Hypothalamus (tissue), 51 donors: ENCODE measurements at places on chromosomes 7 and 10.

GRCh38 chr10:17348501-17349349, 105.7 kb downstream of the ST8SIA6 start:
- DNase-seq: no peak

DNA sequence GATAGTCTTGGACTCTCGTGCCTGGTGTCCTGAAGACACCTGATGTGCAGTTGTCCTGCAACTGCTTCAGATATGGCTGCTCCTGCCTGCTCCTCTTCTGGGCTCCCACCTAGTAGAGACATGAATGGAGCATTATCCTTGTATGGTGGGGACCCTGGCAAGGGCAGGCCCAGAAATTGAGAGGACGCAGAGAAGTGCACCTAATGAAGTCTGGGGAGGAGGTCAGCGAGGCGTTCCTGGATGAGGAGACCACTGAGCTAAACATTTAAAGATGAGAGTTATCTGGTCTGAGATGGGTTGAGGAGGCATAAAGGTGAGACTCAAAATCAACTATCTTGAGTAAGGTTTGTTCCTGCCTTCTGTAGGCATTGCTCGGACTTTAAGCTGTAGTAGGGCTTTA, 66.3 kb downstream of the WDFY4 start:
- no peak for DNase-seq

- DNase-seq: no peak
These were observed 22.9 kb upstream of the AOC1 start for GRCh38 chr7:150829426-150829825.

DNA sequence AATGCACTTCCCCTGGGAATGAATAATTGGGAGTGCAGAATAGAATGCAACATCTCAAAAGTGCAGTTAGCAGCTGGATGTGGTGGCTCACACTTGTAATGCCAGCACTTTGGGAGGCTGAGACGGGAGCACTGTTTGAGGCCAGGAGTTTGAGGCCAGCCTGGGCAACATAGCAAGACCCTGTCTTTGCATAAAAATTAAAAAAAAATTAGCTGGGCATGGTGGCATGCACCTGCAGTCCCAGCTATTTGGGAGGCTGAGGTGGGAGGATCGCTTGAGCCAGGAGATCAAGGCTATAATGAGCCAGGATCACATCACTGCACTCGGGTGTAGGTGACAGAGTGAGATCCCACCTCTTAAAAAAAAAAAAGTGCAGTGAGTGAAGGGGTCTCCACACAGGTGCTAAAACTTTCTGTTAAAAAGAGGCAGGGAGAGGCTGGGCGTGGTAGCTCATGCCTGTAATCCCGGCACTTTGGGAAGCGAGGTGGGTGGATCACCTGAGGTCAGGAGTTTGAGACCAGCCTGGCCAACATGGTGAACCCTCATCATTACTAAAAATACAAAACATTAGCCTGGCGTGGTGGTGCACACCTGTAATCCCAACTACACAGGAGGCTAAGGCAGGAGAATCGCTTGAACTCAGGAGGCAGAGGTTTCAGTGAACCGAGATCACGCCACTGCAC, 13.5 kb upstream of the ZMIZ1 start:
- no peak for DNase-seq

- DNase-seq: no peak
These were observed 103.5 kb upstream of the CELF2 start for GRCh38 chr10:10914144-10914543.
